ENCODE measurements at places on chromosomes 3 and 15. TPM values are rescaled to one million over a fixed set of nuclear protein-coding genes. Genes with fewer than 3 reads are reported as not detected.

The POPDC2 gene
- total RNA-seq, result 1.3 TPM

The GCSAM gene
- total RNA-seq, result not detected

The SLC38A3 gene
- total RNA-seq, result not detected

The CLDN16 gene
- 0.43 TPM for total RNA-seq

The HGD gene
- 0.43 TPM for total RNA-seq

The SELENOS gene
- 84.6 TPM for total RNA-seq

The CSPG5 gene
- total RNA-seq, result 0.32 TPM

The SLC12A8 gene
- total RNA-seq, result 33.2 TPM

The VILL gene
- total RNA-seq, result 4.3 TPM

The SLC28A1 gene
- not detected for total RNA-seq

The FETUB gene
- total RNA-seq, result not detected

The BTBD1 gene
- total RNA-seq, result 101 TPM

The LAMB2 gene
- 378 TPM for total RNA-seq

The KLHL40 gene
- not detected for total RNA-seq

The DGKG gene
- total RNA-seq, result under 0.01 TPM

The GUCA1C gene
- total RNA-seq, result not detected

The KBTBD13 gene
- total RNA-seq, result not detected

The LXN gene
- 50.9 TPM for total RNA-seq

The CYP1A2 gene
- not detected for total RNA-seq

The SAMD7 gene
- total RNA-seq, result not detected

The THBS1 gene
- 8,241 TPM for total RNA-seq

The CHRM5 gene
- under 0.01 TPM for total RNA-seq

The CFAP91 gene
- 0.43 TPM for total RNA-seq

The GPR62 gene
- under 0.01 TPM for total RNA-seq

The EAF1 gene
- total RNA-seq, result 35.8 TPM

The IL17RB gene
- total RNA-seq, result 0.32 TPM

The ASB14 gene
- not detected for total RNA-seq

The GCNT3 gene
- under 0.01 TPM for total RNA-seq

The CCR3 gene
- total RNA-seq, result not detected

The NDUFB5 gene
- 90.8 TPM for total RNA-seq

The EPHB1 gene
- 0.32 TPM for total RNA-seq

The CDC25A gene
- total RNA-seq, result 9.9 TPM

The ENTPD3 gene
- total RNA-seq, result not detected

The CYP19A1 gene
- total RNA-seq, result not detected

The CCR9 gene
- not detected for total RNA-seq

The BOC gene
- total RNA-seq, result 10.6 TPM

The DISP2 gene
- total RNA-seq, result under 0.01 TPM

The ZMYND10 gene
- total RNA-seq, result 0.97 TPM

The PAQR9 gene
- not detected for total RNA-seq

The SLC2A2 gene
- under 0.01 TPM for total RNA-seq

The COPS2 gene
- total RNA-seq, result 63.1 TPM

The RBP2 gene
- total RNA-seq, result not detected
